ENCODE measurements at places on chromosomes 12 and 14.

DNA sequence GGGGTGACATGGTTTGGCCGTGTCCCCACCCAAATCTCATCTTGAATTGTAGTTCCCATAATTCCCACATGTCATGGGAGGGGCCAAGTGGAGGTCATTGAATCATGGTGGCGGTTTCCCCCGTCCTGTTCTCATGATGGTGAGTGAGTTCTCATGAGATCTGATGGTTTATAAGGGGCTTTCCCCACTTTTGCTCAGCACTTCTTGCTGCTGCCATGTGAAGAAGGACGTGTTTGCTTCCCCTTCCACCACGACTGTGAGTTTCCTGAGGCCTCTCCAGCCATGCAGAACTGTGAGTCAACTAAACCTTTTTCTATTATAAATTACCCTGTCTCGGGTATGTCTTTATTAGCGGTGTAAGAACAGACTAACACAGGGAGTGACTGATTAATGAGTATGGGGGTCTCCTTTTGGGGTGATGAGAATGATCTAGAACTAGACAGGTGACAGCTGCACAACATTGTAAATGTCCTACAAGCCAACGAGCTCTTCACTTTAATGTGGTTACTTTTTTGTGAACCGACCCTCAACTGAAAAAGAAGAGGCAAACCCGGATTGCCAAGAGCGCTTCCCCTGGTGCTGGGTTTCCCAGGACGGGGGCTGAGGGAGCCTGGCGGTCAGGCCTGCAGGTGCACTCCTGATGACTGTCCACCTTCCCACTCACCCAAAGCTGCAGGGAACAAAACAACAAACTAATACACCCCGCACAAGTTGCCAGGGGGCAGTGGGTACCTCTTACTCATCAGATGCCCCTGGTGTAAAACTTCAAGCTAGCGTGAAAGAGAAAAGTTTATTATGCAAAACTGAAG lies 90.1 kb downstream of the NCOR2 start:
- DNase-seq: no peak

DNA sequence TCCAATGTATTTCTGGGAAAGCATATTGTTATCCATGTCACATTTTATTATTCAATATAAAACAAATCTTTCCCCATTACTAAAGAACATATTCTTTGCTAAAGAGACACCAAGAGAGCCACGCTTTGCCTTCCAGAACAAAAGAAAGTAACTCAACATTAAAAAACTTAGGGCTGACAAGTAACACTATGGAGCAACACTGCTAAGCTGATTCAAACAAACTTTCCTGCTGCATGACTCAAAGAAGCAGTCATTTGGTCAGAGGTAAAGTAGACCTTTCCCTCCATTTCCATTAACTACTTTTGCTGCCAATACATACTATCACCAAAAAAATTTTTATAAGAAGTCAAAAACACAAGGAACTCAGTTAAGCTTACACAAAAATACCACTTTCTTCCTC lies 83.0 kb downstream of the DENND5B start:
- no peak for DNase-seq

- DNase-seq: no peak
These were observed 183.1 kb downstream of the TMEM121 start for GRCh38 chr14:105709281-105710118.

GRCh38 chr14:91059576-91060350 lies 678 bp downstream of the RPS6KA5 start:
- no peak for DNase-seq

DNA sequence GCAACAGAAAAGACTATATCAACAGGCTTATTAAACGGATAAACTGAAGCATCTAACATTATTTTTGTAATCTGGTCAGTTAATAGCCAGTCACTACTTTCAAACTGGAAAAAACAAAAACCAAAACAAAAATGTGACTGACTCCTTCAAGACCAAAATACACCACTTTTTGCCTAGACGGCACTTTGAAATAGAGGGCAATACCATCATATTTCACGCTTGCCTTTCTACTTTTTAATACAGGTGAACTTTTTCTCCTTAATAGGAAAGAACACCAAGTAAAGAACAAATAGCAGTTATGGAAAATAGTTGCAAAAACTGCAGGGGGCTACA lies 550 bp upstream of the NUP107 start:
- DNase-seq: no peak

Measured in esophagus muscularis mucosa (tissue), 4 donors.